Fibroblast of mammary gland (primary cell): ENCODE measurements at places on chromosomes 1 and 21.

GRCh38 chr1:107843989-107844388 lies 121.0 kb downstream of the VAV3 start:
- DNase-seq = no peak

GRCh38 chr1:22315315-22316078 lies 136.2 kb upstream of the ZBTB40 start:
- no peak for DNase-seq

DNA sequence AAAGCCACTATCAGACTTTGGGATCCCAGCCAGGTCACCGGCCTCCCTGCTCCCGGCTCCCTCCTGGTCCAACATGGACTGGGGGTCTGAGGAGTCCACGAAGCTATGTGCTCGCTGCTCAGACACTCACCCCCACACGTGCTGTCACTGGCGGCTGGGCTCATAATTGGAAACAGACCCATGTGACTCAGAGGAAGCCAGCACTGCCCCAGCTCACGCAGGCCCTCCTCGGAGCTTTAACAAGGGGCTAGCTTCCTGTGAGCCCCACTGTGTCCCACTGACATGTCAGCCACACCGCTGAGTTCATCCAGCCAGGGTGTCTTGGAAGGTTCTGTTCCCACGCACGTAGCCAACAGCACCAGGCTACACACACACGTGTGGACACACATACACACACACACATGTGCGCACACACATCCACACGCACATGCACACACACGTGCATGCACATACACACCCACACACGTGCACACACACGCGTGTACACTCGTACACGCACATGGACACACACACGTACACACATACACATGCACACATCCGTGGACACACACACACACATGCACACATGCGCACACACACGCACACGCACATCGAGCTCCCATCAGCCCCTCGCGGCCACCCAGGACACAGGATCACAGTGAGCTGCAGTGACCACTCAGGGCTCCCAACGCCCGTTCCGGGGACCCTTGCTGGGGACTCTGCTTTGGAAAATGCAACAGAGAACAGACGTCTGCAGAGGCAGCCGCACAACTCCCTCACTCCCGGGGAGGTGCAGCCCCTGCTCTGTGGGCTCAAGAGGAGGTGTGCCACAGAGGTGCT lies 18.4 kb upstream of the COL6A2 start:
- peak; percentile 98 for DNase-seq

DNA sequence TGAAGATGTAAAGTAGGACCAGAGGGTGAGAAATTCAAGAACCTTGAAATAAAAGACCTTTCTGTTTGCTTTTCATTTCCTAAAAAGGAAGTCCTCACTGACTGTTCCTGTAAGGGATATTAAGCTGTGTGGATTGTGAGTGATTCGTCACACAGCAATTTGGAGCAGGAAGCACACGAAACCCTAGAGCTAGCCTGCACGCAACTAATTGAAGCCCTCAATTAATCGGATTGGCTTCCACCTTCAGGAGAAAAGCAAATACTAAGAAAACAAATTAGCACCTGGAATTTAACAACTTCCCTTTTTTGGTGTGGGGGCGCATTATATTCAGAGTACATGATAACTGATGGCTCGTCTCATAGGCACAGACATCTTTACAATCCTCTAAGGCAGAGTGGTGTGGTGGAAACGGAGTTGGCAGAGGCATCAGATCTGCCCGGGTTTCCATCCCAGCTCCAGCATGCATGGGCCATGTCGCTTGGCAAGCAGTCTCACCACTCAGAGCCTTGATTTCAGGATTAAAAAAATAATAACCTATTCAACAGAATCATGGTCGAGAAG lies 95.2 kb downstream of the KCNJ15 start:
- DNase-seq = peak; percentile 93

DNA sequence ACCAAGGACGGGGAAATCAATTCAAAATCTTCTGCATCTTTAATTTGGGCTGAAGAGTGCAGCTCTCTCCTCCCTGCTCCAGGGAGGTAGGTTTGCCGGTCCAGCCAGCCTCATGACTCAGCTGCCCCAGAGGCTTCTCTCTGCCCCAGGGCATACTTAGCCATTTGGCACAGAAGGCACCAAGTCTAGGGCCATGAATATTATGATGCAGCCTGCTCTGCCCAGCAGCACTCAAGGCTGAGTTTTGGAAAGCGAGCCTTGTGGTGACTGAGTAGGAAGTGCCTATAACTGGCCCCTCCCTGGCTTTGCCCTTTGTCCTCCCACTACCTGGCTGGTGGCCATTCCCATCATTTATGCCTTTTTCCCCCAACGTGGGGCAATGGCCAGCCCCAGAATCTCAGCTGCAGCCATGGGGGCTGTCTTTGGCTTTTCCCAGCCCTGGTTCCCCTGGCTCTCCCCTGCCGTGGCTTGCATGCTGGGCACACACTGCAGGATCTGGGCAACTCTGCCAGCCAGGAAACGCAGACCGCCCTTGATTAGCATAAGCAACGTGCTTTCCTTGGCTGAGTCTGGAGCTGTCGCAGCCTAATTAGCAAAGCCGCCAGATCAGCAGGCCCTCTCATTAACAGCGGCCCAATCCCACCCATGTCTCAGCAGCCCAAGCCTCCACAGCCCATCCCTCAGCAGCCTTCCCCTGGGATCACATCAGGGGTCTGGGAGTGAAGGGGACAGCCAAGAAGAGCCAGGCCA lies 258.6 kb upstream of the TMEM51 start:
- DNase-seq = no peak

DNA sequence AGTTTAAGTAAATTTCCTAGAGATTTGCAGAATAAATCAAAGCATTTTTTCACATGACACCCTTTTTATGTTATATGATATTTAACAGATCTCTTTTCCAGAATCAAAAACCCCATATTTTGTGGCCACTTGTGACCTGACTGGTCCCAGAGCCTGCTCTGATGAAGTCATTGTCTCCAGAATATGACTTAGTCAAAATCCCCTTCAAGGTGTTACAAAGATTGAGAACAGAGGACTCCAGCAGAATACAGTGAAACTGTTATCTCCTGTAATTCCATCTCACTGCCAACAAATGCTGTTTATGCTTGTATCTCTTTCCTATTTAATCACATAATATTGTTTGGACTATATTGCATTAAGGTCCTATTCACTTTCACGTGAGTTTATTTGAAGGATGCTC lies 25.6 kb downstream of the RGS1 start:
- DNase-seq = no peak

GRCh38 chr1:73839922-73840321 lies 358.1 kb downstream of the LRRIQ3 start:
- DNase-seq = peak; percentile 11

GRCh38 chr1:61221642-61222041 lies 139.3 kb downstream of the NFIA start:
- DNase-seq = peak; percentile 45

- DNase-seq = no peak
Measured at GRCh38 chr1:245416781-245417180, 262.0 kb downstream of the KIF26B start.

GRCh38 chr21:46180079-46180722 lies 4.1 kb downstream of the SPATC1L start:
- DNase-seq = no peak

DNA sequence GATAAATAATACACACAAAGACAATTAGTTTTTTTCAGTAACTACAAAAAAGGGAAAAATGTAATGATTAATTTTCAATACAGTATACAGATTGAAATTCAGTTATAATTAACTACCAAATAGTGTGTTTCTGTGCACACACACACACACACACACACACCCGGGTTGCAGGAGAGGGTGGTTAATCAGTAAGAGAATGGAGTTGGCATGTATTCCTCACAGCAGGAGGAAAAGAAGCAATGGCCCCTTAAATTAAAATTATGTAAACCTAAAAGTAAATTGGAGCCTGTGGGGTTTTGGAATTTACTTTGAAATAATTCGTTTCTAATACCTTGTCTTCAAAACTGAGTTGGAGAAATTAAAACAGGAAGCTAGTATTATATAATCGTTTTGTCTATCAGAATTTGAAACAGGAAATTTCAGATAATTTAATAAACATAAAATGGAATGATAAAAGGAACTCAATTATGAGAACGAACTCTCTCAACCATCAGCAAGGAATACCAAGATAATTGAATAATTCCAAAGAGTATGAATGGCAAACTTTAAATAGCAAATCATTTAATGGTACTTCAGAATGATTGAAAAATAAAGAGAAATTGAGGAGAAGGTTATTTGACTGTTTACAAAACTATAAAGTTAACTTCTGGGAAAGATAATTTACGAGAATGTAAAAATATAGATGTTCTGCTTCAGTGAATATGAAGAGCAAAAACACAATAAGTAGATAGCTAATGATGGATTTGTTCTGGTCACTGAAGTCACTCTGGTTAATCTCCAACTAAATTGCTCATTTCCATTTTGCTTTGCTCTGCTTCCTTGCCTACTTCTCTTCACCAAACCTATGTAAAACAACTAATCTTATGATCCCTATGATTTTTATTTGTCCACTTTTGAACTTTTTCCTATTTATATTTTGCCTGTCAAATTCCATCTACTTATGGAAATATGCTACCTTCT lies 547.9 kb upstream of the ZP4 start:
- DNase-seq = no peak

GRCh38 chr1:54009406-54009805 lies 8.6 kb downstream of the LDLRAD1 start:
- no peak for DNase-seq

DNA sequence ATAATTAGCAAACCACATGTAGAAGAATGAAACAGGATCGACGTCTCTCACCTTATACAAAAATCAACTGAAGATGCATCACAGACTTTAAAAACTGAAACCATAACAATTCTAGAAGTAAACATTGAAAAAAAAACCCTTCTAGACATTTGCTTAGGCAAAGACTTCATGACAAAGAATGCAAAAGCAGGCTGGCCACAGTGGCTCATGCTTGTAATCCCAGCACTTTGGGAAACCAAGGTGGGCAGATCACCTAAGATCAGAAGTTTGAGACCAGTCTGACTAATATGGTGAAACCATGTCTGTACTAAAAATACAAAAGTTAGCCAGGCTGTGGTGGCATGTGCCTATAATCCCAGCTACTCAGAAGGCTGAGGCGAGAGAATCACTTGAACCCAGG lies 1351.7 kb downstream of the MRPL39 start:
- no peak for DNase-seq

DNA sequence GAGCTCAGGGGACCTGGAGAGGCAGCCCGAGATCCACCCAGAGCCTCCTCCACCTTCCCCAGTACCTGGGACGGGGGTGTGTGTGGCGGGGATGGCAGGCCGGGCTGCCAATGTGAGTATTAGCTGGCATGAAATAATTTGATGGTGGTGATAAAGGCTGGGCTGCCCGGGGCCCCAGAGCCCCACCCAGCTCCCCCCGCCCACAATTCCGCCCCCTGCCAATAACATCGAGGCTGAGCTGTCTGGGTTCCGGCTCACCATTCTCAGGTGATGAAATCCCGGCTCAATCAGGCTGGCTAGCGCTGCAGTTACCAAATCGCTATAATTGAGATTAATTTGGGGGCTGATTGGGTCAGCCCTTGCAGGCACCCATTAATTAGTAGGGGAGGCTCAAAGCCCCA lies 103.8 kb upstream of the CASZ1 start:
- DNase-seq = no peak

DNA sequence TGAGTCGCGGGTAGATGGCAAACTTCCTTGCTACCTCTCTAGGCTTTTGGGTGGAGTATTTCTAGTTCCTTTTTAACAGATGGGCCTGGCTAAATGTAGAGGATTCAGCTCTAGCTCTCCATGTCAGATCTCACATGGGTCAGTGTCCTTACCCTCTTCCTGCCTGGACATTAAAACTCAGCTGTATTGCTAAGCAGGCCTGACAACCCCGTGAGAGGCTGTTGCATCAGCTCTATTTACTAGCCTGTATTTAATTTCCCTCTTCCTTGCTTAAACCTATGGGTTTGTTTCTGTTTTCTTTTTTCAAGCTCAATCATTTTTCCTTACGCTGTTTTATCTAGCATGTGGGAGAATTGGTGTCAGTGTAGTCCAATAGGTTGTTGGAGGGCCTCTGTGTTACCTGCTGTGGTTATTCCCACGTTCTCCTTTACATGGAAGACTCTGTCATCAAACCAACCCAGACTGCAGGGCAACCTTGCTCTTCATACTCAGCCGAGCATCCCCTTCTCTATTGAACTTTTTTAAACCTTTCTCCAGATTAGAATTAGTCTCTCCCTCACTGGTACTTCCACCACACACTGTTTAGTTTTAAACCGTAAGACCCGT lies 79.5 kb upstream of the BACH1 start:
- DNase-seq = peak; percentile 34

DNA sequence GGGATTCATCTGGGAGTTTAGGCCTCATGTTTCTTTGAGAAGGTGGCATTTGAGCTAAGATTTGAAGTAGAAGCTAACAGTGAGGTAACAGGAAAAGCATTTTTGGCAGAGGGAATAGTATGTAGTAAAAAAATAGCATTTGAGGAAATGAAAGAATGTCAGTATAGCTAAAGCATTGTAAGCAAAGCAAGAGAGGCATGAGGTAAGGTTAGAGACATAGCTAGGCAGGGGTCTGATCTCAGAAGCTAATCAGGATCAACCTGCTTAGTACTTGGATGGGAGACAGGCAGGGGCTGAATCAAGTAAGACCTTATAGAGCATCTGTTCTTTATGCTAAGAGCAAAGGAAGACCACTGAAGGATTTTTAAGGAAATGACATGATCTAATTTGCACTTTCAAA lies 4.0 kb downstream of the POLR3C start:
- no peak for DNase-seq

DNA sequence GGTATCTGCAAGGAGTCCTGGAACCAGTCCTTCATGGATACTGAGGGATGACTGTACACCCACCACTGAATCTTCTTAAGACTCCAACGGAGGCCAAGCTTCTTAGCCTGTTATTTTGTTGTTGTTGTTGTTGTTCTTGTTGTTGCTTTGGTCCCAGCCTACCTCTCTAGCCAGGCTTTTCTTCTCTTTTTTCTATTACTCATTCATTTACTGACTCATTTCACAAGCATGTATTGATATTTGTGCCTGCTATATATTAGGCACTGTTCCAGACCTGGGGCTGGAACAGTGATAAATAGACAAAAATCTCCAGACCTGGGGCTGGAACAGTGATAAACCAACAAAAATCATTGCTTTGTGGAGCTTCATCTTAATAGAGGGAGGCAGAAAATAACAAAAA lies 20.4 kb downstream of the CENPF start:
- DNase-seq = peak; percentile 59

GRCh38 chr1:241964550-241965282 lies 7.1 kb downstream of the BECN2 start:
- DNase-seq = peak; percentile 37

DNA sequence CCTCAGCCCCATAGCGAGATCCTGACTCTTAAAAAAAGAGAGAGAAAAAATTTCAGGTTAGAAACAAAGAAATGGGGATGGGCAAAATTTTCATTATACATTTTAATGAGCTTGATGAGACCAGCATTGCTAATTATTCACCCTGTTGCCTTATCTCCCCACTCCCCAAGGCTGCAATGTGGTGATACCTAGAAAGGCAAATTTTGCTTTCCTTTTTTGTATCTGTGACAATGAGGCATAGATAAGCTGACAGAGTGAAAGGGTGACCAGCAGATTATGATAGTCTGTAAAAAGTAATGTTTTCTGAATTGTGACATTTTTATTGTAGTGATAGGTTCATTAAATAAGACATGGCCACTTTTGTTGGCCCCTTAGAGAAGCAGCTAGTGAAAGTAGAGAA lies 12.9 kb downstream of the SRRM1 start:
- DNase-seq = no peak

- DNase-seq = no peak
Measured at GRCh38 chr1:59012378-59012777, 228.5 kb upstream of the JUN start.
